Stimulated activated CD4-positive, alpha-beta T cell treated with anti-CD3 and anti-CD28 coated beads, Interleukin-4, amount 100 ng/mL, for 1 hour (primary cell): ENCODE measurements at places on chromosomes 2 and 18.

GRCh38 chr2:68658266-68658665, 14.9 kb downstream of the PROKR1 start:
- no peak for DNase-seq

DNA sequence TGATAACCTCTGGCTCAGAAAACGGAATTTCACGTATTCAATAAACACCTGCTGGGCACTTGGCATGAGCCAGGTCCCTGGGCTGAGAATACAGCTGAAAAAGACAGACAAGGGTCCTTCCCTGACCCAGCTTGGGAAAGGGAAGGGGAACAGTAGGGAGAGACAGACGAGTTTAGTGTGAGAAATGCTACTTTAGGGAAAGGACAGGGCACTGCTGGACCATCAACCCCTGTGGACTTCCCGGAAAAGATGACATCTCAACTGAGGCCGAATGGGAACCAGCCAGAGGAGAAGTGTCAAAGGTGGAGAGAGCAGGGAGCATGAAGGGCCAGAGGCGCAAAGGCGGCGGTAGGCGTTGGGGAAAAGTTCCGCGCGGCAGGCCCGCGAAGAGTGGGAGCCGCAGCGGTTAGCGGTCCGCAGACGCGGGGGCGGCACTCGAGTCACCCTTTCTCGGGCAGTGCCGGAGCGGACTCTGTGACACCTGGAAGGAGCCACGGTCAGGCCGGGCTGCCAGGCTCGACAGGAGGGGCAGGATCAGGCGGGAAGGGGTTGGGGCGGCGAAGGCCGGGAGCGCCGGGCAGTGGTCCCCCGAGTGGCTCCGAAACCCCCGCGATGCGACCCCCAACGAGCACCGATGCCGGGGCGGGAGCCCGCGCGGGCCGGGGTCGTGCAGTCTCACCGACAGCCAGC, 519 bp downstream of the TEX261 start:
- peak; percentile 56 for DNase-seq

- DNase-seq: no peak
These were observed 1072.6 kb upstream of the PIK3C3 start for GRCh38 chr18:40882468-40882867.

DNA sequence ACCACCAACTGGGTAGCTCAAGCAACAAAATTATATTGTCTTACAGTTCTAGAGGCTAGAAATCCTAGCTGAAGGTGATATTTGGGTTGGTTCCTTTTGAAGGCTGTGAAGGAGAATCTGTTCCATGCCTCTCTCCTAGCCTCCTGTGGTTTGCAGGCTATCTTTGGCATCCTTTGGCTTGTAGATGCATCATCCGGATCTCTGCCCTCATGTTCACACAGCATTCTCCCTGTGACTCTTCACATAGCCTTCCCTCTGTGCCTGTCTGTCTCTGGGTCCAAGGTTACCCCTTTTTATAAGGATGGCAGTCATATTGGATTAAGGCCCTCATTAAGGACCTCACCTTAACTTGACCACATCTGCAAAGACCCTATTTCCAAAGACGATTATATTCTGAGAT, 78.6 kb upstream of the MAP3K20 start:
- no peak for DNase-seq

GRCh38 chr2:176614049-176614448, 344.8 kb downstream of the MTX2 start:
- no peak for DNase-seq

- no peak for DNase-seq
These were observed 111.0 kb downstream of the KCNF1 start for GRCh38 chr2:11022591-11023273.

DNA sequence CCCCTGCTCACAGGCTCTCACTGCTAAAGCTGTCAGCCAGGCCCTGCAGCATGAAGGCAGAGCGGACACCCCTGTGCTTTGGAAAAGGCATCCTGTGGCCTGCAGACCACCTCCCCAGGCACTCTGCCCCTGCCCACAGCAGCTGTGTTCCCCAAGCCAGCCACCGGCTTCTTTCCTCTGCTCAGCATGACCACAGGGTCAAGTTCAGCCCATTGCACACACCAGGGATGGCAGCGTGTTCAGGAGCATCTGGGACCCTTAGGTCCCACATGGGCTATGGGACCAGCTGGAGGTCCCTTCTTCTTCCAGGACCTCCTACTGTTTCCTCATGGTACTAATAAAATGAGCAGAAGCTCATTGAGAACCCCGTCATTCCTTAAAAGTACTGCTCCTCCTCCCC, 118.4 kb upstream of the ACAA2 start:
- no peak for DNase-seq

- no peak for DNase-seq
These were observed 29.5 kb downstream of the TTC32 start for GRCh38 chr2:19872302-19872701.

DNA sequence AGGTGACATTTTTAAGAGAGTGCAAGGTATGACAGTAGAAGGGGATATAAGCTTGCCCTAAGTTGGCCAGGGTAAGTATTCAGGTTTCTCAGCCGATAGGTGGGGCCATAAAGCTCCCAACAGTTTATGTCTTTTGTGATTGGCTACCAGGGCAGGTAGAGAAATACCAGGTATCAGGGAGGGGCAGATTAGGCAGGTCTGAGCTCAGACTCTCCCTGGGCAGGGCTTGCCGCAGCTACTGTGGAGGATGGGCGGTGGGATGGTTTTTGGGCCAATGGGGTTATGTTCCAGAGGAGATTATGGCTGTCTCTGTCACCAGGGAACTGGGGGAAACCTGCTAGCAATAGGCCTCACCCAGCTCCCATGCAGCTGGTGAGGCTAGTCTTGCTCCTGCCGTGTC, 211.6 kb downstream of the PTH2R start:
- DNase-seq: no peak

DNA sequence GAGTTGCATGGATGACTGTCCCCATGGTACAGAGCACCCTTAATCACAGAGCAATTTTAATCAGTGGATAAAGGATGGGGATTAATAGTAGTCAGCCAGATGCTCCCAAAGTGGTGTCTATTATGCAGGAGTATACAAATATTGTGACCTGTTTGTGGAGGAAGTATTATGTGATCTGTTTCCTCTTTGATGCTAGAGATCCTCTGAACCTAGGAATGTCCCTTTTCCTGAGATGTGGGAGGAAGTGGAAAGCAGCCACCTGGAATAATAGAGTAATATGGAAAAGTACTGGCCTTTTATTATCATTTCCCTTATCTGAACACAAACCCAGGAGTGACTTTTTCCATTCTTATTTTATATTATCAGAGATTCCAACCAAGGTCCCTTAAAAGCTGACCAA, 94.2 kb upstream of the EFEMP1 start:
- no peak for DNase-seq

DNA sequence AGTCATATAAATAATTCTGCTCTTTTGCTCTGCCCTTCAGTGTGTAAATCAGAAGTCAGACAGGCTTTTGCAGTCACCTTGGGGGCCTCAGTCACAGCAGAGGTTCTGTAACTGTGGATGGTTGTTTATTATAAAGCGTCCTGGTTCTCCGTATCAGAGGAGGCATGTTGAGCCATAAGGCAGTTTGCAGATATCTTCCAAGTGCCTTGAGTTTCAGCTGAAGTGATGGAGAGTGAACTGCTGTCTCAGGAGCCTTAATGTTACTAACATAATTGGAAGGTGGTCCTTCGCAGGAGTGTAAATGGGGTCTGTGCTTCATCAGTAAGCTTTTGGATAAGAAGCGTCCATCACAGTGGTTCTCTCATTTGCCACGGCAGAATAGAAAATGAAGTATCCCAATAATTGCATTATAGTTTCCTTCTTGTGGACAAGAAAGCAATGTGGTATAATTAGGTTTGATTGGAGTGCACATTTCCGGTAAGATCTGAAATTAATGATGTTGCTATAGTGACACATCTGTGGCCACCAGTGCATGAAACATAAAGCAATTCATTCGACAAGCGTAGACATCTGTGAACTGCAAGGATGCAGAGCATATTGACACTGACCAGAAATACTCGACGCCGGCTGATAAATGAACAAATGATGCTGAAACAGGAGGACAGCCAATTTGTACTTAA, 112.5 kb upstream of the NFATC1 start:
- DNase-seq: no peak

DNA sequence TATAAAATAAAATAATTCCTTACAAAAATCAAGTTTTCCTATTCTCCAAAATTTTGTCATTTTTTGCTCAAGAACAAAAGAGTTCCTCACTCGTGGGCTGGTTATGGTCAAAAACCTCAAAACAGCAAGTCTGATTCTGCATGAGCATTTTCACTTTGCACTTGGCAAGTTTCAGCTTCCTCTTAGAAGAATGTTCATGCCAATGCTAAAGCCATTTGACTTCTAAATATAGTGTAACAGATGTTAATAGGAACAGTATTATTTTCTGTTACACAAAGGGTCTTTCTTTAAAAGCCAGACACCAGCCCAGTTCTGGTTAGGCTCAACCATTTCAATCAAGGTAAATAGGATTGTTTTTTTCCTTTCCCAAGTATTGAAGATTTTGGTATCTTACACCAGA, 261.3 kb upstream of the CCDC68 start:
- no peak for DNase-seq

DNA sequence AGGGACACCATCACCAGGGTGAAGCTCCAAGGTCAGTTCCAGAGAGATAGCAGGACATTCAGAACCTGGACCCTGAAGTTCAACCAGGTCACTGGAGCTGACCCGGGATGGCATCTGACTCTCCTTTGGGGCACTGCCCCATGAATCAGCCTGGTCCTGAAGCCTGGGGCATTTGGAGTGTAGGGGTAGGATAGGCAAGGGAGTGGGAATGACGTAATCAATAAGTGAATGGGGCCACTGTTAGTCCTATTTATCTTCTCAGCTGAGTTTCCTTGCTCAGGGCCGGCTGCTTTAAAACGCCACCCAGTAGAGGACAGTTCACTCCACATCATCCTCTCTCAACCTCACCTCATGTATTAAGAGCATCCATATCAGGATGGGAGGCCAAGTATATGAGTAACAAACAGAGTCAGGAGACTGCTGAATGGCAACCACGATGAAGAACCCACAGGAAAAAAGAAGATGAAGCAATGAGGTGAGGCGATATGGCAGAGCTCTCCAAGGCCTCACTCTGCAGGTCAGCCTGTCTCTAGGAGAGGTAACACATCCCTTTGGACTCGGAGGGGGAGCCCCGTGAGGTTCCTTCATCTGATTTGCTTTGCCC, 1.8 kb upstream of the RFX8 start:
- no peak for DNase-seq

GRCh38 chr2:64637931-64638330, 15.8 kb downstream of the SERTAD2 start:
- no peak for DNase-seq

- no peak for DNase-seq
These were observed 527.4 kb upstream of the REG3G start for GRCh38 chr2:78498125-78498524.

GRCh38 chr18:28189400-28190239, 12.7 kb upstream of the CDH2 start:
- no peak for DNase-seq

- DNase-seq: no peak
These were observed 54.9 kb downstream of the DSC3 start for GRCh38 chr18:30987467-30988241.

- no peak for DNase-seq
These were observed 35.3 kb upstream of the NEB start for GRCh38 chr2:151769606-151770005.

DNA sequence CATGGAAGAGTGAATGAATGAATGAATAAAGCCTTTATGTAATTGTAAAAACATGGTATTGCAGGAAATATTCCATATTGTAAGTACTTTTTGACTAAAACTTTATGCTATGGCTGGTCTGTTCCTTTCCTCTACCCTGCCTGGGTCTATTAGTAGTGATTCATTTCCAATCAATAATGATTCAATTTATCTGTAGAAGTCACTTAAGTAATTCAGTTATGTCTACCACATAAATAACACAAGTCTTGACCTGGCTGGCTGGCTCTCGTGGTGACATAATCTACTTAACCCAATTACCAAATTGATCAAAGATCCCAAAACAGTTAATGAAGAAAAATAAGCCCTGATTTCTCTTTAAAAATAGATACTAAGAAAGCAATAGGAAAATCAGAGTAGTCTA, 7.8 kb upstream of the ARHGAP28 start:
- DNase-seq: no peak

- DNase-seq: no peak
These were observed 15.0 kb upstream of the BMPR2 start for GRCh38 chr2:202361108-202361507.

GRCh38 chr18:55775972-55776371, 188.0 kb upstream of the TCF4 start:
- DNase-seq: no peak

DNA sequence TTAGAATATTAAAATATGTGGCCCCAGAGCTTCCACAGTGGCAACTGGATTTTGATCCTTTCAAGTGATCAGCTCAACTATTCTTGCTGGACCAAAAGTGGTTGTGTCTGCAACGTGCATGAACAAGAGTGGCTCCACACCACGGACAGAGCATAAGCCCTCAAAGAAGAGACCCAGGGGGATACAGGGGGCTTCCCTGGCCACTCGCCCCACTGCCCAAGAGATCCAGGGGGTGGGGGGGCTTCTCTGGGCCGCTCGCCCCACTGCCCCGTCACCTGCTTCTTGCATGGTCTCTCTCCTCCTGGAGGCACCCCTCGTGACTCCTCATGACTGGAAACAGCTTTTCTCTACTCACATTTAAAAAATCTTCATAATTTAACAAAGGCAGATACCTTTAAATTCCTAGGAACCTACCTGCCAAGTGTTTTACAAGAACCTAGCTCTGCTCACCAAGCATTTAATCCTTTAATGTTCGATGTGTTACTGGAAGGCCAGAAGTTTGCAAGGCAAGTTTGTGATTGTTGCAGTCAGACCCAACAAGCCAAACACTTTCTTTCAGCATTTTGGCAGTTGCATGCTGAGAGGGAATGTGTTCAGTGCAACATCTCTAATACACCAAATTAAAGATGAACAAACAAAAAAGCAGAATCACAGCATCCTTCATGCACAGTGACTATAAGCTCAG, 174.3 kb downstream of the BCL2 start:
- DNase-seq: no peak
